ENCODE measurements at places on chromosomes 16 and 17. TPM values are rescaled to one million over a fixed set of nuclear protein-coding genes. Genes with fewer than 3 reads are reported as not detected.

ZNF771 gene
- total RNA-seq, result 5.9 TPM

TPPP3 gene
- total RNA-seq, result 40.1 TPM

TBC1D3K gene
- total RNA-seq, result not detected

PITPNM3 gene
- 3.4 TPM for total RNA-seq

PLCG2 gene
- total RNA-seq, result 14.1 TPM

RFWD3 gene
- 8.8 TPM for total RNA-seq

DNA sequence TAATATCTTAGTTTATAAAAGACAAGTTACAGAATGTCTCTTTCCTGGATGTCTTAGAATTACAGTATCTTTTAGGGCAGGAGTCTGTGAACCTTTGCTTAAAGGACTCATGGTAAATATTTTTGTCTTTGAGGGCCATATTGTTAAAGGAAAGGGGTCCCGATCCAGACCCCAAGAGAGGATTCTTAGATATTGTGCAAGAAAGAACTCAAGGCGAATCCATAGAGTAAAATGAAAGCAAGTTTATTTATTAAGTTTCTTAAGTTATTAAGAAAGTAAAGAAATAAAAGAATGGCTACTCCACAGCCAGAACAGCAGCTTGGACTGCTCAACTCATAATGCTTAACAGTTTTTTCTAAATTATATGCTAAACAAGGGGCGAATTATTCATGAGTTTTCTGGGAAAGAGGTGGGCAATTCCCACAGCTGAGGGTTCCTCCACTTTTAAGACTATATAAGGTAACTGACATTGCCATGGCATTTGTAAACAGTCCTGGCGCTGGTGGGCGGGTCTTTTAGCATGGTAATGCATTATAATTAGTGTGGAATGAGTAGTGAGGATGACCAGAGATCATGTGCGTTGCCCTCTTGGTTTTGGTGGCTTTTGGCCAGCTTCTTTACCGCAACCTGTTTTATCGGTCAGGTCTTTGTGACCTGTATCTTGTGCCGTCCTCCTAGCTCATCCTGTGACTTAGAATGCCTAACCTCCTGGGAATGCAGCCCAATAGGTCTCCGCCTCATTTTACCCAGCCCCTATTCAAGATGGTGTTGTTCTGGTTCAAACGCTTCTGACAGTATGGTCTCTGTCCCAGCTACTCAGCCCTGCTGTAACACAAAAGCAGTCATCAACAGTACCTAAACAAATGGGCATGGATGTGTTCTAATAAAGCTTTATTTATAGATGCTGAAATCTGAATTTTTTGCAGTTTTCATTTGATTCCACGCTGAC lies 53.2 kb downstream of the BMERB1 start:
- DNase-seq, result no peak

- peak; percentile 21 for DNase-seq
Measured at GRCh38 chr17:77489239-77489892, 348.6 kb downstream of the SEC14L1 start.

- DNase-seq, result peak; percentile 70
Measured at GRCh38 chr16:67177743-67178699, 5.7 kb downstream of the MATCAP1 start.

GRCh38 chr17:61064087-61064951 lies 335.3 kb upstream of the TBX2 start:
- DNase-seq, result no peak

- peak; percentile 63 for DNase-seq
Measured at GRCh38 chr16:17369421-17370222, 101.1 kb downstream of the XYLT1 start.

DNA sequence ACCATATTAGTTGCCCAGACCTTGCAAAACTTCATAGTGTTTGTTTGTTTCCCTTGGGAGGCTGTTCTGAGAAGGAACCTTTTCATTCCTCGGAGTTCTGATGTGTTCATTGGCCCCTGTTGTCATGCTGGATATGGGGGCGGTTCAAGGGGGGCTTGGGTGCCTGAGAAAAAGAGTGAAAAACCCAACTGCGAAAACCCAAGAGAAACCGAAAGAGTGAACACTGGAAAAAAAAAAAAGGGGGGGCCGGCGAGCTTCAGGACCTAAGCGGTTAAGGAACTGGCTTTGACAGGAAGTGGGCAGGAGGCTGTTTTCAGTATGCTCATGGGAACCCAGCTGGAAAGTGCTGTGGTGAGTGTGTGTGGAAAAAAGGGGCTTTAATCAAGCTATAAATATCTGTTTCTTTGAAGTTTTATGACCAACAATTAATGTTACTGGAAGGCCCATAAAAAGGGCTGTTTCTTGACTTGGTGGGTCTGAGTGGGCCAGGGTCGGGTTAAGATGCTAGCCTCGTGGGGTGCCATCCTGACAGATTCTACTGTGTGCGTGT lies 510.7 kb downstream of the MAF start:
- no peak for DNase-seq

DNA sequence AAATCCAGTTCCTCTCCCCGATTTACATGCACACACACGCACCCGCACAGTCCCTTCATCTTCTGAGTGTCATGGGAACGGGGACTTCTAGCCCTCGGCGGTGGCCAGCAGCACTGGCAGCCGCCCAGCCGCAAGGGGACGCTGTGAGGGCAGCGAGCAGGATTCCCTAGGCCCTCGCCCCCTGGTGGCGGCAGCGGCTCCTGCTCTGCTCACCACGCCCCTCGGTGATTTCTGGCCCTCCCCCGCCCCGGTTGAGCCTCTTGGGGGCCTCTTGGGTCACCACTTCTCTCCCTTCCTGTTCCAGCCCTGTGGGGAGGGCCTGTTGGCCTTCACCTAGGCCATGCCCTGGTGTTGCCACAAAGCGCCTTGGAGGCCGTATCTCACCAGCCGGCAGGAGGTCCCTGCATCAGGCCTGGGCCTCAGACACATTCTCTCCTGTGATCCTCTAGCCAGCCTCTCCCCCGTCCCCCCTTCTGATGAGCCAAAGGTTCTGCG lies 75.2 kb upstream of the KSR1 start:
- DNase-seq, result peak; percentile 78

DNA sequence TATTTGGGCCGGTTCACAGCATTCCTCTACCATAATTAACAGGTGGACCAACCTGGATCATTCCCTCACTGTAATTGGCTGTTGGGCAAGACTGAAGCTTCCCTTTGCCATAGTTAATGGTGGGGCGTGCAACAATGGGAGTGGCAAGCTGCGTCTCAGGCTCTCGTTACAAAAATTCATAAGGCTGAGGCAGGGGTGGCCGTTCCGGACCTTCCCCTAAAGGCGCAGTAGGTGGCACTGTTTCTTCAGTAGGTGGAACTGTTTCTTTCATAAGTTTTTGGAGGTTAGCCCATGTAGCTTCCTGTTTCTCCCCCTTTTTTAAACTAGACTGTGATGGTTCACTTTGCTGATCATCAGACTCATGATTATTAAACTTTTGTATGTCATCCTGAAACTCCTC lies 17.0 kb upstream of the TMC5 start:
- no peak for DNase-seq

DNA sequence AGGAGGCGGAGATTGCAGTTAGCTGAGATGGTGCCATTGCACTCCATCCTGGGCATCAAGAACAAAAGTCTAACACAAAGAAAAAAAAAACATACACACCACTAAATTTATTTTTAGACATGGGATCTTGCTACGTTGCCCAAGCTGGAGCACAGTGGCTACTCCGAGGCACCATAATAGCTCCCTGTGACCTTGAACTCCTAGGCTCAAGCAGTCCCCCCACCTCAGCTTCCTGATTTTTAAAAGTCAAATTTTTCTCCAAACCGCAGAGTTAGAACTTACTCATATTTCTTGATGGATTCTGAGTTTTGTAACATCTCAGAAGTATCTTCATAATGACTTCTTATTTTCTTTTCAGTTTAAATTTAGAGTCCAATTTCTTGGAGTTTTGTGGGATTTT lies 3.4 kb downstream of the CMTM4 start:
- DNase-seq, result no peak

GRCh38 chr16:57889522-57889921 lies 81.4 kb downstream of the CNGB1 start:
- DNase-seq, result no peak

DNA sequence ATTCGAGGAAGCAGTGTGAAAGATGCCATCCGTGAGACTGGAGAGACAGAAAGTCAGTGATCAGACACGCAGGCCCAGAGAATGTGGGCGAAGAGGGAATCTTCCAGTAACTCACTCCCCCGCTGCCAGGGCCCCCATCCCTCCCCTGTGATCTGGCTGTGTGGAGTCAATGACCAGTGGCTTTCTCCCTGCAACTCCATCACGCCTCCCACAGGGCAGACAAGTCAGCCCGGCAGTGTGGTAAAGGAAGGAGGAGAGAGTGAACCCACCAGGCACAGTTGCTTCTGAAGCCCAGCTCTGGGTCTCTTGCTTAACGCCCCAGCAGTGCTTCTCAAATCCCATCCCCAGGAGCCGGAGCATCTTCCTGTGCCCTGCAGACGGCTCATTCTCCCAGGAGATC lies 142.1 kb downstream of the ZNF423 start:
- no peak for DNase-seq

DNA sequence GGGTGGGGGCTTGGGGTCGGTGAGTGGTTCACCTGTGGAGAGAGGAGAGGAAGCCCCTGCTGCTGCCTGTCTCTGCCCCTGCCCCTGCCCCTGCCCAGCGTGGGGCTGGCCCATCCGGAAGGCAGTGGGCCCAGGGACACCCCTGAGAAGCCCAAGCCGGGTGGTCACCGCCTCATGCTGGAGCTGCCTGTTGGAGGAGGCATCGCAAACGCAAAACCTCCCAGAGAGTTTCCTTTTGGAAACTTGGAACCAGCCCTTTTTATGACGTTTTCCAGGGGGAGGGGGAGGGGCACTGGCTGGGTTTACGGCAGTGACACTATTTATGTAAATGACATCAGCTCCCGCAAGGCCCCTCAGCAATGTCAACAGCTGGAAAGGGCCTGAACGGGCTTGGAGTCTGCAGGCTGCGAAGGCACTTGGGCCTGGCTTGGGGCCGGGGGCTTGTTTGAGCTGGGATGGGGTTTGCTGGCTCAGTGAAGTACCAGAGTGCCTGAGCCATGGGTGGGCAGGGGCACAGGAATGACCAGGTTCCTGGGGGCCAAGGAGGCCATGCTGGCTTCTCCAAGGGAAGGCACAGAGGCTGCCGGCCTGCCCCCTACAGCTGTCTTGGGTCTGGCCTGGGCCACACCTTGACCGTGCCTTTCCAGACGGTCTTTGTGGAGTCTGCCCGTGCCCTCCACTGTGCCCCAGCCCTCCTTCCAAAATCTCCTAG lies 219.5 kb downstream of the NTN1 start:
- DNase-seq, result peak; percentile 85

Data from left cardiac atrium (tissue), 4 donors.